CMK (cell line): ENCODE measurements at places on chromosomes 3 and 15.

GRCh38 chr3:49133226-49133951 is 539 bp upstream of the LAMB2 start:
- peak; percentile 53 for DNase-seq

DNA sequence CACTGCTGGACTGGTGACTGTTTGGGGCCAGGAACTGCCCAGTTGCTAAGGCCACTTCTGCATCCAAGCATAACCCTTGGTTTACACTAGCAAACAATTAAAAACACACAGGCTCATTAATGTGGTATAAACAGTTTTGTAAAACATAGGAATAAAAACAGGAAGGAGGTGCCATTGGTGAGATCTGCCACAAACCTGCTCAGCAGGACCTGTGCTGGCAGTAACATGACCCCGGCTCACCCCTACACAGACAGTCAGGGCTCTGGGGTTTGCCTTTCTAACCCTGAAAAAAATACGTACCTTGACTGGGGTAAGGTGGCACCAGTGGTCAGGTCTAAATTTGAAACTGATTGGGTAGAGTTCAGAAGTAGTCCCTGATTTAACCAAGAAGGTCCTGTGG is 76.2 kb downstream of the ATP1B3 start:
- no peak for DNase-seq

DNA sequence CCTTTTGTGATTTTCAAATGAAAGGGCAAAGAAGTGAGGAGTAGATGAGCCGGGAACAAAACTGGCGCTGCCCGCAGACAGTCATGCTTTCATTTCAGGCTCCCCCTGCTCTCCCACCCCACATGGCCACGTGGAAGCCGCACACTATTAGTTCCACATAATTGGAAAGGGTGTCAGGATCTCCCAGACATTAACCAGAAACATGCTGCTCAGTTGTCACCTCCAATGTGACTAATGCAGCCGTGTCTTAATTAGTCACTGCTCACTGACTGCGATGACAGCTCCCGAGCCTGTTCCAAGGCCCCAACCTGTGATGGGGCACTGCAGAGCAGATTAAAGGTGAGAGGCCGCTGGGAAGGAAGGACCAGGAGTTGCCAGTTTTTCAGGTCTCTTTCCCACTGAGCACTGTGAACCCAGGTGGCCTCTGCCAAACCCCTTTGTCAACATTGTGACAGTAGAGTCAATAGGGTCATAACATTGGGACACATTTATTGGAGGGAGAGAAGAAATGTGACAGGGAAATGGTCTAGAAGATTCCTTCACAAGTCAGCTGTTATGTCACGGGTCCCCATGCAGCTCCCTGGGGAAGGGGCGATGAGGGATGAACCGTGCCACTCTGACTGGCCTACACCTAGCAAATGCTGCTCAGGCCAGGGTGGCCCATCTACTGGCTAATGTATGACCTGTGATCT is 38.6 kb upstream of the SFMBT1 start:
- no peak for DNase-seq

GRCh38 chr3:109275702-109276293 is 40.5 kb downstream of the DPPA2 start:
- no peak for DNase-seq

DNA sequence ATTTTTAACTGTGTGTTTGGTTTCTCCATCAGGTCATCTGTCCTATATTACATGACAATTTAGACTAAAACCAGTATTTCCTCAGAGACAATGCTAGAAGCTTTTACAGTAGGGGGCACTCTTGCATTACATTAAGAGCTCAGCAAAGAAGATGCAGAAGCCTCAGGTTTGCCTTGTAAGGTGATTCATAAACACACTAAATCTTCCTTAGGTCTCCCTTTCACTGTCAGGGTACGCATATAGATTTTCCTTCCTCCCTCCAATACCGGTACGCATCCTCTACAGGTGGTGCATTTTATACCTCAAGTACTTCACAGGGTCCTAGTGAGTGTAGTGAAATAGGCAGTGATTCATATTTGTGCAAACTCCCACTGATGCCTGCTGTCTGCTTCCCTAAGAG is 46.5 kb downstream of the CD86 start:
- DNase-seq, result no peak

DNA sequence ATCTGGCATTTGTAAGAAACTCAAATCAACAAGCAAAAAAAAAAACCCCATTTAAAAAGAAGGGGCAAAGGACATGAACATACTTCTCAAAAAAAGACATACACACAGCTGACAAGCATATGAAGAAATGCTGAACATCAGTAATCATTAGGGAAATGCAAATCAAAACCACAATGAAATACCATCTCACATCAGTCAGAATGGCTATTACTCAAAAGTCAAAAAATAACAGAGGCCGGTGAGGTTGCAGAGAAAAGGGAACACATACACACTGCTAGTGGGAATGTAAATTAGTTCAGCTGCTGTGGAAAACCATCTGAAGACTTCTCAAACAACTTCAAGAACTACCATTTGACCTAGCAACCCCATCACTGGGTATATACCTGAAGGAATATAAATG is 199.4 kb upstream of the THBS1 start:
- DNase-seq, result no peak

DNA sequence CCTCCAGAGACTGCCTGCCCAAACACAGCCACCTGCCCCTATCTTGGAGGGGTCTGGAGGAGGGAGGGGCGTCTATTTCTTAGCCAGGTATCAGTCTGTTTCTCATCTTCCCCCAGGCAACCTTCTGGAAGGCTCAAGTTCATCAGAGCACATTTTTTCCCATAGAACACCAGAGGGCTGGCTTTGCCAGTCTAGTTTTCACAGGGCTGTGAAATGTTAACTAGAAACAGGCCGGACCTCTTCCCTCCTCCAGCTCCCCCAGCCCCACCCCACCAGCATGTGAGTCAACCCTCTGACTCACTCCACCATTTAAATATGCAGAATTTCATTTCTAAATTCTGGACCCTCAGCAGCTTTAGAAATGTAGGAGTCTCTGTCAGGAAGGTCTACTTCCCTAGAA is 66.9 kb downstream of the SLCO2A1 start:
- no peak for DNase-seq

DNA sequence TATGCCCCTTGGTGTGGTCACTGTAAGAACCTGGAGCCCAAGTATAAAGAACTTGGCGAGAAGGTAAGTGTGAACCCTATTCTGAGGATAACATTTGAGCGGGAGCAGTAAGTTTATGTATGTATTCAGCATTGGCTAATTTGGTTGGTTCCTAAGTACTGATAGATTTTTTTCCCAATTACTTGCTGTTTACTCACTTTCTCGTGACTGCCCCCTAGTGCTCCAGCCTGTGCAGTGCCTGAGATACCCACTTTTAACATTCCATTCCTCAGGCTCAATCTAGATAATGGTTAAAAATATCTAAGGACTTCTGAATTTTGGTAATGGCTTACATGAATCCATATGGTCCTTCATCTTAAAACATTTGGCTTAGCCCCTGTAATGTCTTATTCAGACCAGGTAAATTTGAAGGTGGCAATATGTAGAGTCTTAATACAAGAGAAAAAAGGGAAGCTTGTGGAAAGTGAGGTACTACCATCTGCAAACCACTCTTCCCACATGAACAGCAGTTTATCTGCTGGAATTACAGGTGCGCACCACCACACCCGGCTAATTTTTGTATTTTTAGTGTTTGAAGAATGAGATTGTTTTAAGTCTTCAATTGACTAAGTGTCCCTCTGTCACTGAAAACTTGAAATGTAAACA is 7.1 kb downstream of the ELL3 start:
- DNase-seq, result no peak

- DNase-seq, result no peak
Measured at GRCh38 chr15:57298843-57299550, 77.3 kb upstream of the CGNL1 start.

DNA sequence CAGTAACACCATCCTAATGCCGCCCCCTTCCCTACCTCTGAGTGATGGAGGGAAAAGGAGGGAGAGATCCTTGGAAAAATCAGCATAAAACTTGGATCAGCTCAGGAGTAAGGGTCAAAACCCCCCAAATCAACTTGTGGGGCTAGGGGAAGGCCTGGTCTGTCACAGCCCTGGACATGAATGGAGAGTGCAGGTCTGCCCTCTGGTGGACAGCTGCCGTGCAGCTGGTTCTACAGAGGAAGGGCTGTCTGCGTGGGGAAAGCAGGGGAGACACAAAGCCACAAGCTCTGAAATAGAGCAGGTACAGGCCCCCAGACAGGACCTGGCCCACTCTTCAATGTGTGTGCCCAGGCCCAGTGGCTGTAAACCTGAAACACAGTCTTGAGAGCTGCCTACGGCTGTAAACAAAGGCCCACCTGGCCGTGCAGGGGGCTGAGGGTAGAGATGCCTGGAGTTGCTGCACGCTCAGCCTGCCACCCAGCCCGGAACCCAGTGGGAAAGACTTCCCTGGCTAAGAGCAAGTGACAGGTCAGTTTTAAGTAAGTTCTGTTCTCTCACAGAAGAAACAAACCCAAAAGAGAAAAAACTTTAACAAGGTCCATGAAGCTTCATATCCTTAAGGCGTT is 16.4 kb downstream of the CLK3 start:
- DNase-seq, result no peak

GRCh38 chr3:125965505-125965904 is 3.5 kb upstream of the ROPN1B start:
- no peak for DNase-seq

DNA sequence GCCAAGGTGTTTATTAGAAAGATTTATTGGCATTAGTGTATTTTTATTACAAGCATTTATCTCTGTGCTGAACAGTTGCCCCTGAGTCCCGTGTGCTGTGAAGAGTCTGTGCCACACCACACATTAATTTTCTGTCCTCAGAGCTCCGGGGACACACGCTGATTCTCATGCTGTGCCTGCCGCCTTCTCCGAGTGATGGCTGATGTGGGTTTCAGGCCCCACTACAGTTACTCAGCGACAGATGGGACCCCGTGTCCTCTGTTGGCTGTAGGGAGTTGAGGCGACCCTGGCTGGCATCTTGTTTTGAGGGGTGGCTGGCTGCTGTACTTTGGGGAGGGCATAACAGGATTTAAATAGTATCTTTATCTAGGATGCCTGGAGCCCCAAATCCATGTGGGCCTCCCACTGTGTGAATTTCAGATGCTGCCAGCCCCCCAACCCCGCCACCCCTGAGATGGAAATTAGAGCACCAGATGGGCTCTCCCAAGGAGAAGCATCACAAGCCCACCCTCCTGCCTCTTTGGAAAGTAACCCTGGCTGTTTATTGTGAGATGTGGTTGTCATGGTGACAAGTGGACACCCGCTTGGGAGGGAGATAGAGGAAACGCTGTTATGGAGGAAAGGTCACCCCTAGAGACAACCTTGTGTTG is 185.6 kb downstream of the APBA2 start:
- no peak for DNase-seq

GRCh38 chr3:124800511-124801258 is 70.4 kb downstream of the UMPS start:
- DNase-seq, result no peak

DNA sequence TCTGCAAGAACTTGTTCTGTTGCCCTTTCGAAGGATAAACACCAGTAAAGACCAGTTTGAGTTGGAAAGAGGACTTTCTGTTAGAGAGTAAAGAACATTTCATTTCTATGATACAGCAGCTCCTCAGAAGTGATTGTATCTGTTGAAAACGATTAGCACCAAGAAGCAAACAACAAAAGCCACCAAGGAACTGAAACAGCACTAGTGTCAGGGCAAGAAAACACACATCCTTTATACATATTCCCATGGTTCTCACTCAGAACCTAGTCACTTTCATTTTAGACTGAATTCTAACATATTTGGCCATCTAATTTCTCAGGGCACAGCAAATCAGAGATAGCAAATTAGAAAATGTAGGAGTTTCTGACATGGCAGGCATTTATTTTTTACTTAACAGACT is 116.1 kb downstream of the ATP1B3 start:
- no peak for DNase-seq

- no peak for DNase-seq
Measured at GRCh38 chr3:119205209-119205608, 31.8 kb downstream of the UPK1B start.

GRCh38 chr15:90596943-90597342 is 67.2 kb downstream of the CRTC3 start:
- no peak for DNase-seq

- no peak for DNase-seq
Measured at GRCh38 chr3:71469138-71469435, 114.4 kb downstream of the FOXP1 start.

- no peak for DNase-seq
Measured at GRCh38 chr15:60379525-60380274, 18.1 kb downstream of the ANXA2 start.

DNA sequence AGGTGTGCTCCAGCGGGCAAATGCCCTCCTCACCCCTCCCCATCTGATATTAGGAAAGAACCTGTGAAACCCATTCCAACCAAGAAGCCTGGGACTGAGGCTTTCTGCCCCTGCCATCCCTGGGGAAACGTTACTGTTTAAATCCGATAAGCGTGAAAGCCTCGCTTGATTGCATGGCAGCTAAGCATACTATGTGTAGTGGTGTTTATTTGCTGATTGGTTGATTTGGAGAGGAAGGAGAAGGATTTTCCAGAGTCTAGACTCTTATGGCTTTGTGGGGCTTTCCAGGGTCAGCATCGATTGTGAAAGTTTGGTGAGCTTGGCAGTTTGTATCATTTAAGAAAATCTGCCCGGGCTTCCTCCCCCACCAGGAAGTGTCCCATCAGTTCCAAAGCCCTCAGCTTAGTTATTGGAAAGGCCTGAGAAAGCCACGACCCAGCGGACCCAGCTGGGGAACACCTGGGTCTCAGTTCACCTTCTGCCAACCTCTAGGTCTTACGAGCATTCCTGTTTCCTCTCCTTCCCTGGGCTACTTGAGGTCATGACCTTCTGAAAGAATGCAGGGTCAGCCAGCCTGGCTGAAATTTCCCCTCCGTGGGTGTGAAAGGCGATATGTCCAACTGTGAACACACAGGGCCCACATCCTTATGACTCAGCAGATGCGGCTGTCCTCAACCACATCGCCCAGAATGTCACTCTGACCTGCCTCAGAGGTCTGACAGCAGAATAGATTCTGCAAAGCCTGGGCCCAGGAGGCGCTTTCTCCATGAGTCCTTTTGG is 62.8 kb upstream of the HERC1 start:
- DNase-seq, result peak; percentile 86

DNA sequence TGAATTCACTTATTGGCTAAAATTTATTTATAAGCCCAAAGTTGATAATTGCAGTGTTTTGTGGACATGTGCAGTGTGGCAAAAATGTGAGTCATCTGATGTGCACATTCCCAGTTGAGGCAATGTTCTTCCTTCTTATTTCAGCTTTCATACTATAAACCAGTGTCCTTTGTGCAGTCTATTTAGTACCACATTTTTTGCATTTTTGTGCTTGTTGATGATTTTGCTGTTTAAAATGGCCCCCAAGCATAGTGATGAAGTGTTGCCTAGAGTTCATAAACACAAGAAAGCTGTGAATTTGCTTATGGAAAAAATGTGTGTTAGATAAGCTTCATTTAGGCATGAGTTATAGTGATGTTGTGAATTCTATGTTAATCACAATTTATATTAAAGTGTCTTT is 19.4 kb upstream of the IL20RB start:
- DNase-seq, result no peak

- DNase-seq, result no peak
Measured at GRCh38 chr3:23479615-23480328, 276.6 kb downstream of the UBE2E2 start.

GRCh38 chr3:115657168-115657567 is 33.9 kb downstream of the GAP43 start:
- DNase-seq, result no peak
